ENCODE measurements at places on chromosomes 3 and 15.

DNA sequence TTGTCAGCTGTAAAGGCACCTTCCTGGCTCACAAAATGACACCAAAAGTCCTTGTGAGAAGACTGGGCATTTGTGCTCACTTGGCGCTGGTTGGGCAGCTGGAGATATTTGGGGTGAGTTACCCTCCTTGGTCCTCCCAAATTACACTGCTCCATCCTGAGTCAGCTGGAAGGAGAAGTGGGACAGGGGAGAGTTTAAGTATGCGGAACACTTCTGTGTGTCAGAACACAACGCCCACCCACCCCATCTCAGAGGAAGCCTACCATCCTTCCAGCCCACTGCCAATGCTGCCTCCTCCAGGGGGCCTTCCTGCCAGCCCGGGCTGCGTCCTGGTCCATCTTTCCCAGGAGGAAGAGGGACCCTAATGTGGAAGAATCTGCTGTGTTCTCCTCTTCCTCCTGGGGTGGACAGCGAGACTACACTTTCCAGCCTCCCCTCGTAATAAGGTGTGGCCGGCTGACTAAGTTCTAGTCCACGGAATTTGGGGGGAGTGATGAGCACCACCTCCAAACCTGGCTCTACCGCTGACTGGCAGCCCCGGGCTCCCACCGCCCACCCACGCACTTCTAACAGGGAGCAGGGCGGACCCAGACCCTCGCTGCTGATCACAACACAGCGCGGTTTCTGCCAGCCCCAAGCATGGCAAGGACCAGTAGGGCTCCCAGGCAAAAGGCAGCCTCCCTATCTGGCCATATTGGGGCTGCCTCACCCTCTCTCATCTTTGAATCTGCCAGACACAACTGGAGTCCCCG, 265.0 kb downstream of the XXYLT1 start:
- DNase-seq = no peak

DNA sequence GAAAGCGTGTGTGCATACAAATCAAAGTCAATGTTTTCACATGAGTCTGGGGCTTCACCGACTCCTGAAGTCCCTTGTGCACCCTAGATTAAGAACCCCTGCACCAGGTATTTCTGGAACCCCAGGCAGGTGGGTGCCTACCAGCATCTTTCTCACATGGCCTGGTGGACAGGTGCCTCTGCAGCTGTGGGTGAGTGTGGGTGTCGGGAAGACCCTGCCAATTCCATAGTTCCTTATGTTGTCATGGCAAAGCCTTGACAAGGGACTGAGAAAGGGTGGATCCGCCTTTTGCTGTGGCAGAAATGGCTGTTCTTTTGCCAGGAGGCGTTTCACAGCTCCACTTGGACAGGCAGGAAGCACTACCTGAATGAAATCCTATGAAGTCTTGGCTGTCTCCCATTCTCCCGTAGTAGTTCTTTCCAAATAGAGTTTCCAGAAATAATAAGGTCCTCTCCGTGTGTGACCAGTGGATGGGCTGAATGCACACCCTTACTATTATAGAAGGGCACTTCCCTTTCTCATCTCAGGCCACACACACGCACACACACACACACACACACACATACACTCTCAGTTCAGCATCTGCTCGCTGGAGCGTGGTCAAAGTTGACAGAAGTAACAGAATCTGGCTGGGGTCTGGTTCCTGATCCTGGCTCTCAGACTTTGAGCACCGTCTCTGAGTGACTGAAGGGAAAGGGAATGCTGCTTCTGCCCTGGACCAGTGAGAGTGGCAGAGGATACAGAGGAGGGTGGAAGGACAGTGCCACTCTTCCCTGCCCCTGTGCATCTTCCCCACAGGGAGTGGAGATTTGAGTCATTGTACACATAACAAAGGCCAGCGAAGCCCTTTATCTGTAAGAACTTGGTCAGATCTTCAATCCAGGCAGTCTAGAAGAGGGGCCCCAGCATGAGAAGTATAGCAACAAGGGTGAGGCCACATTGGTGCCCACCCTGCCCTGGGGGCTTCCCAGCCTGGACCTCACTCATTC, 38.7 kb downstream of the PDIA5 start:
- DNase-seq = no peak

DNA sequence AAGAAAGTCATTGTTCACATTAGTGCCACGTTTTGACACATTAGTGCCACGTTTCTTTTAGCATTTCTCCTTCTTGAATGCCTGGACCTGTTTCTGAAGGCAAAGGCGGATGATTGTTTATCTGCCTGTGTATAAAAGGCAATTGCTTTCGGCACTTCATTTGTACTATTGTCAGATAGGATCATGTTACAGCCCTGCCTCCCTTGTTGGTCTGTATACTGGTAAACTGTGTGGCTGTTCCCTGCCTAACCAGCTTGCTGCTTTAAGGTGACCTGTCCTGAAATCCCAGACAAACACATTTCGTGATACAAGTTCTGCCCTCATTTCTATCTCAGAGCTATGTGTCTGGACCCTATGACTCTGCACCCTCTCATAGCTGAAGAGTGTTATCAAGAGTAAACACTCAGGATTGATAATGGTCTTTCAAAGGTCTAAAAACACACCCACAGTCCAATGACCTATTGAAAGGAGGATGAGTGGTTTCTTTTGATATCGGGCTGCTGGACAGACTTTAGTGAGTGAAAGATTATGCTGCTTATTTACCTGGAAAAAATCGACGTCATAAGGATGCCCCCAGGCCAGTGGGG, 276.3 kb upstream of the MCTP2 start:
- no peak for DNase-seq

DNA sequence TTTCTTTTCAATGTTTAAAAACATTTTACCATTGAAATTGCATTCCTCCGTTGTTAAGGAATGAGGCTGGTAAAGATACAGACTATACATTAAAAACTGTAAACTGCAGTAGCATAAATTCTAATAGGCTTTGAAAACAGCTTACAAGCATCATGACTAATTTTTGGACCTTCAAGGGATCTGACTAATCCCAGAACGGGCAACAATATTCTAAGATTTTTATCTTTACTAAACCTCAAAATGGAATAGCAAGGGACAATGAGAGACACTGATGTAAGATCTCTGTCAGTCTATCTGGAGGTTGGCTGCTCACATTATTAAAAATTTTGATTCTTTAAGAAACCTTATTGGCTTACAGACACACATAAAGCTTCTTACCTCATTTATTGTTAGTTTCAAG, 74.7 kb downstream of the BTD start:
- DNase-seq = no peak

- DNase-seq = no peak
Measured at GRCh38 chr3:38421679-38422336, 31.9 kb upstream of the ACVR2B start.

- DNase-seq = no peak
Measured at GRCh38 chr3:79983118-79983517, 215.3 kb upstream of the ROBO1 start.

GRCh38 chr3:97821287-97821773, 481 bp upstream of the CRYBG3 start:
- no peak for DNase-seq

DNA sequence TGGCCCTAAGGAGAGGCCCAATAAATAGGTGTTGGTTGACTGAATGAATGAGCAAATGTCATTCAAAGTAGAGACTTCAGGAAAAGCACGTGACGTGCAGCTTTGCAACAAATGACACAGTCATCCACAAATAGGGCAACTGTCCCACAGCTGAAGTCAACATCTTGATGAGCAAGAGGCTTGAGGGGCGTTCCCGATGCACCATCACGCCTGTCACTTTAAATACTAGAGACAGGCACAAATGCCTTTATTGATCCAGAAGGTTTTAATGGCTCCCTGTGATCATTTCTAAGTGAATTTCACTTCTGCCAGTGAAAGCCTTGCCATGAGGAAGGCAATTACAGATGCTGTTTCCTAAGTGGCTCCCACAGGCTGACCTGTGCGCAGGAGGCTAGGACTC, 43.6 kb downstream of the ABTB1 start:
- no peak for DNase-seq

GRCh38 chr15:58576657-58577056, 144.9 kb downstream of the LIPC start:
- DNase-seq = no peak

- no peak for DNase-seq
Measured at GRCh38 chr3:127484601-127485388, 105.7 kb downstream of the TPRA1 start.

DNA sequence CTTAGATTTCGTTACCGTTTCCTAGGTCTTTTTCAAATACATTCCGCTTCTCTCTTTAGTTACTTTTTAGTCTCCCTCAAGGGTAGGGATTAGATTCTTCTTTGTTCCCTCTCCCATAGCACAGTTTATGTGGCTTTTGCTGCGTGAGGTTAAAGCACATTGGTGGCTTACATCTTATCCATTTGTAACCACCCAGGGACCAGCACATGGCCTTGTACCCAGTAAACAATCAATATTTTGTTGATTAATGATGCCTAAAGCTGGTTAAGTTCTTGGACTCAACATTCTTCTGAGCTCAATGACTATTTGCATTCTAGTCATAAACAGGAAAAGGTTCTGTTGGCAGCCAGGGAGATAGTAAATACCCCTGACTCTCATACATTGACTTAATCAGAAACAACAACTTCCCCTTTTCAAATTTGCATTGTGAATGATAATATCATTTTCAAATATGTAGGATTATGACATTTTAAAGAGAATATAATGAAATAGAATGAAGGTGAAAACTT, 60.2 kb downstream of the CACNA1D start:
- DNase-seq = no peak

- no peak for DNase-seq
Measured at GRCh38 chr3:116815831-116816588, 106.4 kb downstream of the TUSC7 start.

DNA sequence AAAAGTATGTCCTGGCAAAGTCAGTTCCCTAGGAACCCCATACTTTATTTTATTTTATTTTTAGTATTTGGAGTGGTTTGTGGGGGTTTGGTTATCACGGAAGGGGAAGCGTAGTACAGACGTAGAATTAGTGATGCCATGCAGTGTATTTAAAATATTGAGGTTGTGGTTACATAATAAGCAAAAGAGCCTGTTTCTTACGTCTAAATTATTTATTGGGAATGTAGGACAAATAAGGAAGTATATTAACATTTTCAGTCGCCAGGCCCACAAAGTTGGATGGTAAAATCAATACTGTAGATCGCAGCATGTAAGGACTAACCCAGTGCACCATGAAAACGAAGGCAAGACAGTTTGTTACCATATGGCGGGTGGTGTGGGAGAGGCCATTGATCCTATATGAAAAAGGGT, 558 bp downstream of the DTWD1 start:
- DNase-seq = no peak

- DNase-seq = no peak
Measured at GRCh38 chr3:133915685-133916658, 20.3 kb upstream of the RAB6B start.

DNA sequence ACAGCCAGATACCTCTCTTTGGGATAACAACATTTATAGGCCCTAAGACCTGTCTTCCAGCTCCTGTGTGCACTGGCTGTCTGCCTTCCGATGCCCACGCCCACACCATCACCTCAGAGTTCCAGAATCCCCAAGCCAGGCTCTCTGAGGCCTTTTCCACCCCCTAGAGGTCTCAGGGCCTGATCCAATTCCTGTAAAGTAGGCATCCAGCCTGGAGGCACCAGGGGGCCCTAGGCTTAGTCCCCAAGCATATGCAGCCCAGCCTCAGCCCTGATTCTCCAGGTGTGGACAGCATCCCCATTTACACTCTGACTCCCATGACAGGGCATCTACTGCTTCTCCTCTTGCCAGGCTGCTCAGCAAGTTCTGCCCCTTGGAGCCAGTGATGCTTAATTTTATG, 72.7 kb upstream of the CORO2B start:
- no peak for DNase-seq

GRCh38 chr3:8539419-8539818, 37.8 kb downstream of the LMCD1 start:
- DNase-seq = no peak

GRCh38 chr3:81581966-81582599, 179.4 kb downstream of the GBE1 start:
- DNase-seq = no peak

DNA sequence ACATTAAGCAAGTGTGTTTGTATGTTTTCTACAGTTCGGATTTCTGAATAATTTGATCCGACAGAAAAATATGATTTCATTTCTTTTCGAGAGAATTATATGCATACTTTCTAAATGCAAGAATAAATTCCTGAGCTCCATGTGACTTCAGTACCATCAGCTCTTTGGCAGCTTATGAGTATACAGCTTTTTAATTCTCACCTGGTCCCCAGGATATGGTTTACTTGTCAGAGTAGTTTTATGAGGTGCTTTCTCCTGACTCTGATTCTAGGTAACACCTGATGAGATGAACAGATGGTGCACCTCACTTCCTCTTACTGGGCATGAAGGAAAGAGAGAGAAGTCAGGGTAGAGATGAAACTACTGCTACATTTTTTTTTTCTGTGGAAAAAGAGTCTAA, 3.1 kb downstream of the HGD start:
- no peak for DNase-seq

- no peak for DNase-seq
Measured at GRCh38 chr3:18047052-18047451, 304.6 kb upstream of the TBC1D5 start.

DNA sequence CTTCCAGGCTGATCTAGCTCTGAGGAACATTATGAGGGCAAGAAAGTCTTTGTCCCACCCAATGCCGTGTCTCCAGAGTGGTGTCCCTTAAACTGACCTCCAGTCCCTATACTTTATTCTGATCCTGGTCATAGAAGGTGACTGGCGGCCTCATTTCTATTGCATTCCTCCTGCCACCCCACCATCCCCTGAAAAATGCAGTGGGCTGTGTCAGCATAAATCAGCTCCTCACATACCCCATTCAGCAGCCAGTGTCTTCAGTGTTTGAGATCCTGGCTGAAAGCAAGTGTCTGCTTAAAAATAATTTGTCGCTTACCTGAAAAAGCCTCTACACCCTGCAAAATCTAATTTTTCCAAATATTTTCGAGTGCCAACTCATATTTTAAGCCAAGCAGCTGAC, 346.1 kb downstream of the FEZF2 start:
- no peak for DNase-seq

- DNase-seq = no peak
Measured at GRCh38 chr3:155411500-155412223, 118.2 kb upstream of the STRIT1 start.

DNA sequence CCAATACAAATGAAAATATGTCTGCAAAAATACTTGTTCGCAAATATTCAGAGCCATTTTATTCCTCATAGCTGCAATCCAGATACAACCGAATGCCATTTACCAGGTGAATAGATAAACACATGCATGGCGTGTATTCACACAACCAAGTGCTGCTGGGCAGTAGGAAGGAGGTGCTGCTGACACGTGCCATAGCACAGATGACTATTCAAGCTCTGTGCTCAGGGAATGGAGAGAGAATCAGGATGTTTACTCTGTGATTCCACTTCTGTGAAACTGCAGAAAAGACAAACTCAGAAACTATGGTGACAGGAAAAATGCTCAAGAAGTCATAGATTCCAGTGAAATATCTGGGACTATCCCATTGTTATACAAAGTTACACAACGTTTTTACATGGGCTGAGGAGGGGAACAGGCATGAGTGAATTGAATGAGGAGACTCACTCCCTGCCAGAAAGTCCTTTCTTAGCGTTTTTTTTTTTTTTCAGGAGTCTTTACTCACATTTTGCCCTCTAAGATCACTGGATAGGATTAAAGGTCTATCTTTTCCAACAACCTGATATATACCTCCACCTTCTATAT, 152.9 kb upstream of the NDN start:
- no peak for DNase-seq

GRCh38 chr15:100030586-100031229, 297.5 kb upstream of the LYSMD4 start:
- no peak for DNase-seq

Measured in NCI-H1436 treated with DMSO at 0.1 percent for 48 hours (cell line).